Hematopoietic multipotent progenitor cell treated with erythropoietin and hydrocortisone succinate and interleukin-3 and kit ligand, for 6 days (in vitro differentiated cells): ENCODE measurements at places on chromosomes 5 and 9.
A peak's percentile ranks its signal among the peaks of the same experiment; 100 is the strongest.

- DNase-seq, result no peak
Observed at GRCh38 chr5:73947906-73948640, 322.1 kb downstream of the ARHGEF28 start.

DNA sequence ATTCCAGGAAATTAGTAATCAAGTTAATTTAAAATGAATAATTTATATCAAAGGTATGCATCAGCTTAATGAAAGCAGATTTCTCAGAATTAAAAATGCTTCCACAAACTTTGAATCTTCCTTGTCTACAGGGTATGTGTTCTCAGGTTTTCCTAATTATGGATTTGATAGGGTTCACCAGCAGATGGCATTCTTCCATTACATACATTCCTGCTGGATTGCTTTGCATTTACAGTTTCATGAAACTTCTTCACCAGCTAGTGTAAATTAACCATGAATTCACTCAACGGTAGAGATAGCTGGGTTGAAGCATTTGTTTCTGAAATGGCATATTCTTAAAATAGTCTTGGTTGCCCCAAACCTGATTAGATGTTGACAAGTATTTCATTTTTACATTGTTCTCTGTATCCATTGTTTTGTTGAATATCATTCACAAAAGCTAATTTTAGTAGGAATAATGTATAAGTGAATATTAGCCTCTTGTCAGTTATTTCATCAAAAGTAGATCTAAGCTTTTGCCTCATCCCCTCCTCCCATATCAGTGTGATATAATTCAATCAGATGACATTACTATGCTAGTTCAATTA lies 68.7 kb upstream of the WDR41 start:
- DNase-seq, result peak; percentile 71

DNA sequence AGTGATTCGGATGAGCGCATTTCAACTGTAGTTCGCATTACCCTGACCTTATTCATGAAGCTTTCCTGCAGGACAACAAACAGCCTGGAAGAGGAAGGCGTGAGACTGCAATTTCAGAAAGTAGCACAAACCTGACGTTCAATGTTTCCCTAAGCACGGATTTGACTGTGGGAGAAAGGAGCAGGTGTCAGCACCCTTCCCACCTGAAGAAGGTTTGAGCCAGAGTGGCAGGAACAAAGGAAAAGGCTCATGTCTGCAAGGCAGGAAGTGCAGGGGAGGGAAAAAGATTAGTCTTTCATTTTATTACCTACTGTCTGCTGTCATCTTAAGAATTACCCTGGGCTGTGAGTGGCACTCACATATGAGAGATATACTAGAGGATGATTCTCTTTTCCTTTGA lies 114.0 kb downstream of the MED10 start:
- DNase-seq, result no peak

DNA sequence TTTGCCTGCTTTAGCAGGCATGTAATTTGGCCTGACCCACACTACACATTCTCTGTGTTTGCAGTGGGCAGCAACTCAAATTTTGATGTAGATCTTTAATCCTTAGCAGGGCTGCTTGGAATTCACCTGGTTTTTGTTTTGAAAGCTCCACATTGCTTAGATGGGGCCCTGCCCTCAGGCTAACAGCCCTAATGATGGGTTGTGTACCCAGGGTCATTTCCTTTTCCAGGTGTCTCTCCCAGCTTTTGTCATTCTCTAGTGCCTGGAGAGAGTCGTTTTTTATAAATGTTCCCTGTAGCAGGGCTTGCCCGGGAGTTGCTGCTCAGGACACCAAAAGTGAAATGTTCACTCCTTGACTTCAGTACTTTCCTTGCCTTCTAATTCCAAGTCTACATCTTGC lies 126.3 kb downstream of the TRIO start:
- DNase-seq, result no peak

- DNase-seq, result no peak
Observed at GRCh38 chr5:117236941-117237340, 662.3 kb upstream of the SEMA6A start.

DNA sequence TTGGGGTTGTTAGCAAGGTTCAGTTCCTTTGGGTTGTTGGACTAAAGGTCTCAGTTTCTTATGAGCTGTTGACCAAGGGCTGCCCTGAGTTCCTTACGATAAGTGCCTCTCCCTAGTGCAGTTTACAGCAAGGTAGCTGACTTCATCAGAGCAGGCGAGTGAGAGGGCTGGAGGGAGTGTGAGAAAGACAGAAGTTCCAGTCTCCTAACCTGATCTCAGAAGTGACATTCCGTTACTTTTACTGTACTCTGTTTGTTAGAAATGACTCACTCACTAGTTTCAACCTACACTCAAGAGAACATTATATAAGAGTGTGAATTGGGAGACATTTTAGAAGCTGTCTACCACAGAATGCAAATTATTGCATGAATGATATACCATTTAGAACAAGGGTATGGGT lies 21.2 kb upstream of the IL31RA start:
- DNase-seq, result no peak

GRCh38 chr5:74272024-74272775 lies 368.3 kb downstream of the ENC1 start:
- DNase-seq, result no peak

DNA sequence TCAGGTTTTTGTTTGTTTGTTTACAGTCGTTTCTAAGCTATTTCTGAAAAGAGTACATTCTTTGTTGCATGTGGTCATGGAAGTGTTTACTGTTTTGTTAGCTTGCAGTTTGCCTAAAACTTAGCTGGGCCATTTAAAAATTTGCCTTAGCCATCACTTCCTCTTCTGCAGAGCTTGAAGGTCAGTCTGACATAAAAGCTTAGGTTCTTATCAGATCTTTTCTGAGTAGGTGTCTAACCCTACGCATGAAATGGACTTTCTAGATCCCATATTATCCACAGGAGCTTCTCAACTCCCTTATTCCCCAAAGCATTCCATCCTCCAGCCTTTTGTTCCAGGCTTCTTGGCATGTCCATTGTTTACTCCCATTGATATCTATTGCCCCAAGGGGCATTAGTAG lies 90.3 kb downstream of the AP3B1 start:
- peak; percentile 14 for DNase-seq

DNA sequence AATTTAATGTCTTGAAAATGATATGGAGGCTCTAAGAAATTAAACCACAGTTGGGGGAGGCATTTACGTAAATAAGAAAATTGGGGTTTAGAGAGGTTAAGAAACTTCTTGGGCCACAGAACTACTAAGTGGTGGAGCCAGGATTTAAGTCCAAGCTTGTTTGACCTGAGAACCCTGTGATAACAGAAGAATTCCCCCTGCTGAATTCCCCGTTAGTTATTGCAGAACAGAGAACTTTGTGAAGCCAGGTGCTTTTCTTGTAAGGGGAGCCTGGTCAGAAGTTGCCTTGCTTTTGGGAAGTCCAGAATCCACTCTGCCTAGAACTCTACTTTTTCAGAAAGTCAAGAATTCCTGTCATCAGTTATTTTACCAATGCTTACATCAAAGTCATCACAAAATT lies 309.3 kb upstream of the SEMA6A start:
- no peak for DNase-seq

- peak; percentile 90 for DNase-seq
Observed at GRCh38 chr9:90801241-90801972, at the start of gene SYK. Gene SYK (plus strand): TSS chr9:90801819. CDS start chr9:90843899, 42,080 bp downstream.
